ENCODE measurements at places on chromosomes 16 and 17.

- no peak for DNase-seq
Observed at GRCh38 chr16:61890386-61890785, 145.9 kb downstream of the CDH8 start.

- DNase-seq, result no peak
Observed at GRCh38 chr17:49015179-49015923, 18.2 kb downstream of the IGF2BP1 start.

DNA sequence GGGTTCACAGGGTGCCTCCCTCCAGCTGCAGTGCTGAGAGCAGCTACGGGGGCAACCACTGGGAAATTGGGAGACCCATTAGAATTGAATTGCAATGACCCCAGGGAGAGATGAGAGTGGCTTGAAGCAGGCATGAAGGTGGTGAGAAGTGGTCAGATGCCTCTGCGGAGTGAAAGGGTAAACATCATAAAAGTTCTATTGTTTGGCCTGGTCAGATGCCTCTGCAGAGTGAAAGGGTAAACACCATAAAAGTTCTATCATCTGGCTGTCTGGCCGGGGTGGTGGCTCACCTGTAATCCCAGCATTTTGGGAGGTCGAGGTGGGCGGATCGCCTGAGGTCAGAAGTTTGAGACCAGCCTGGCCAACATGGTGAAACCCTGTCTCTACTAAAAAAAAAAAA, 53.5 kb downstream of the TNFRSF13B start:
- no peak for DNase-seq

GRCh38 chr17:16880121-16880842, 91.6 kb downstream of the TNFRSF13B start:
- DNase-seq, result no peak
